ENCODE measurements at places on chromosomes 1 and 21.

DNA sequence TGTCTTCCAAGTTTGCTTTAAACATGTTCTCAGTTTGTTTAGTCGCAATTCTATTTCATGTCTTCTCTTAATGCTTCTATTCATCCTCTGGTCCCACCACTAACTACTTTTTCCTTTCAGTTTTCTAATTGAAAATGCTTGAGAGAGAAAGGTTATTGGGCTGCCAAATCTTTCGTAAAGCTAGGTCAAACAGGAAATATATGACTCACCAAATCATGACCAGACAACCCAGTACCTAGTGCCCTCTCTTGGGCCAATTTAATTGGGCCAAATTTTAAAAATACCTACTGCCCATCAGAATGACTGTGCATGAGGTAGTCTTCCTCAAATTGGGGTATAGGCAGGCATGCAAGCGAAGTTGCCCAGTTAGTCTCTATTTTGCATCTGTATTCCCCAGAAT, 295.4 kb upstream of the PBX1 start:
- no peak for DNase-seq

DNA sequence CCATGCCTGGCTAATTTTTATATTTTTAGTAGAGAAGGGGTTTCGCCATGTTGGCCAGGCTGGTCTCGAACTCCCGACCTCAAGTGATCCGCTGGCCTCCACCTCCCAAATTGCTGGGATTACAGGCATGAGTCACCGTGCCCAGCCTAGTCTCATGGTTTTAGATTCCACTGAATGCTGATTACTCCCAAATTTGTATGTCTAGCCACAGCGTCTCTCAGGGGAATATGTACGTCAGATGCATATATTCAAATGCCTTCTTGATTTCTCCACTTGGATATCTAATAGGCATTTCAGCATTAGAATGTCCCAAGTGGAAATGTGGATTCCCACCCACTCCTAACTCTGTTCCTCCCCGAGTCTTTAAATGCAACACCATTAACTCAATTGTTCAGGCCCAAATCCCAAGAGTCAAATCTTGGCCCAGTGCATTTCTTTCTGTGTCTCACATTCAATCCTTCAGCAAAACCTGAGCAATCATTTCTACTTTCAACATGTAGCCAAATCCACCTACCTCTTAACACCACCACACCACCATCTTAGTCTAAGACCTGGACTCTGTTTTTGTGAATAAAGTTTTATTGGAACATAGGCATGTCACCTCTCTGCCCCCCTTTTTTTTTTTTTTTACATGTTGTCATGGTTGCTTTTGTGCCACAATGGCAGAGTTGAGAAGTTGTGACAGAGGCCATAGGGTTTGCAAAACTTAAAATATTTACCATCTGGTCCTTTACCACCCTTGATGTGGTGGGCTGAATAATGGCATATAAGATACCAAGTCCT, 9.8 kb upstream of the CAMTA1 start:
- DNase-seq, result no peak

DNA sequence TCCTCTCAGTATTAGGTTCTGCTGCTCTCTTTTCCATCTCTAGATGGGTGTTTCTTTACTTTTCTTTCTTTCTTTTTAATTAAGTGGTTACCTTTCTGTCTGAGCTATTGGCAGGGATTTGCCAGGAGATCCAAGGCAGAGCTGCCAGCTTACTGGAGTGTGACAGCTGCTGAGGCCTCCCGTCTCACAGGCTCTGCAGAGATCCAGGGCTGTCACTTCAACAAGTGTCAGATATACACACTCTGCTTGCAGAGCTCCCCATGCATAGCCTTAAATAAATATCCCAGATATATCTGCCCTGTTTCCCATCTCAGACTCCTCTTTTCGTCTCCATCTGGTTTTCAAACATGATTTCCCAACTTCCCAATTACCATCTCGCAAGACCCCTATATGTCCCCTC, 124.3 kb downstream of the NOS1AP start:
- no peak for DNase-seq

DNA sequence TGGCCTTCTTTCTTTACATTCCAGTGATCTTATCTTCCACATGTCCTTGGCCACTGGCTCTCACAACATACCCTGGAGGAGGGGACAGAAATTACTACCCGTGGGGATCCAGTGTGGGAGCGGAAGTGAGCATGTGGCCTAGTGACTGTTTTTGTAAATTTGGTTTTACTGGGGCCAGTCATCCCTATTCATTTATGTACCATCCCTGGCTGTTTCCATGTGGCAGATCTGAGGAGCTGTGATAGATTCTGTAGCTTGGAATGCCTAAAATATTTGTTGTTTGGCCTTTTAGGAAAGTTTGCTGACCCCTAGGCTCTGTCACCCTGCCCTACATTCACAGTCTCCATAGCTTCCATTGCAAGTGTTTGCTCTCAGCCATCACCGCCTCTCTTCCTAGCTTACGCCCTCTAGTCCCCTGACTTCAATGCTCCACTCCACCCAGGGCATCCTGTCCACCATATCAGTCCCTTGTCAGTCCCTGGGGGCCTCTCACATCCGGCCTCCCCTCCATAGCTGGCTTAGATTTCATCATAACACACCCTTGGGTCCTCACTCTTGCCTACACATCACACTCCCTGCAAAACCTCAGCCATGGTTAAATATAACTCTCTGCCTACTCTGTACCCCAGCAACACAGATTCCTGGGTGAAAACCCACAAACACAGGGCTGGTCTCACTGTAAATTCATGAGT, 25.8 kb downstream of the DHCR24 start:
- DNase-seq, result no peak

- no peak for DNase-seq
Measured at GRCh38 chr1:241186716-241187115, 170.3 kb downstream of the RGS7 start.

DNA sequence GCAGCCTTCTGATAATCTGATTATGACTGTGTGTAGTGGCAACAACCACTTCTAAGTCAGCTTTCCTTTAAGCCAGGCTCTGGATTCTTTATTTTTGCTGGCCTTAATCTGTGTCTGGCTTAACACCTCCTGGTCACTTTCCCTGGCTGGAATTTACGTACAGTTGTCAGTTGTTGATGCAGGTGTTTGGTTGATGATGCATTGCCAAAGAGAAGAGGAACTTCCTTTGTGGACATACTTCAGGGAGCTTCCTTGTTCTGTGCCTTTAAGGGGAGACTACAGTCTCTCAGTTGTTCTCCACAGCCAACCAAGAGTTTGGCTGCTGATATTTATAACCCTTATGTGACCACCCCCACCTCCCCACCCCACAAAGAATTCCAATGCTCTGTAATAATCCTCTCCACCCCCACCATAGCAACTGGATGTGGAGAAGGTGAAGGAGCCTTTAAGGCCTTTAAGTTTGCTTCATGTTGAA, 96.0 kb upstream of the BMP8A start:
- no peak for DNase-seq

- no peak for DNase-seq
Measured at GRCh38 chr1:162131400-162132321, 62.2 kb downstream of the NOS1AP start.

GRCh38 chr1:198942466-198942865, 303.6 kb downstream of the PTPRC start:
- no peak for DNase-seq

- DNase-seq, result no peak
Measured at GRCh38 chr1:246254854-246255253, 252.2 kb downstream of the SMYD3 start.

DNA sequence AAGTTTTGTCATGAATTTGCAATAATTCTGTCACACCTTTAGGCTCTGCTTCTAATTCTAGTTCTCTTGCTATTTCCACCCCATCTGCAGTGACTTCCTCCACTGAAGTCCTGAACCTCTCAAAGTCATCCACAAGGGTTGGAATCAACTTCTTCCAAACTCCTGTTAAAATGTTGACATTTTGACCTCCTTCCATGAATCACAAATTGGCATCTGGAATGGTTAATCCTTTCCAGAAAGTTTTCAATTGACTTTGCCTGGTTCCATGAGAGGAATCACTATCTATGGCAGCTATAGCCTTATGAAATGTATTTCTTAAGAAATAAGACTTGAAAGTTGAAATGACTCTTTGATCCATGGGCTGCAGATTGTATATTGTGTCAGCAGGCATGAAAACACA, 19.7 kb upstream of the SFT2D2 start:
- DNase-seq, result no peak

- no peak for DNase-seq
Measured at GRCh38 chr1:34163792-34164731, 968 bp downstream of the CSMD2 start.

DNA sequence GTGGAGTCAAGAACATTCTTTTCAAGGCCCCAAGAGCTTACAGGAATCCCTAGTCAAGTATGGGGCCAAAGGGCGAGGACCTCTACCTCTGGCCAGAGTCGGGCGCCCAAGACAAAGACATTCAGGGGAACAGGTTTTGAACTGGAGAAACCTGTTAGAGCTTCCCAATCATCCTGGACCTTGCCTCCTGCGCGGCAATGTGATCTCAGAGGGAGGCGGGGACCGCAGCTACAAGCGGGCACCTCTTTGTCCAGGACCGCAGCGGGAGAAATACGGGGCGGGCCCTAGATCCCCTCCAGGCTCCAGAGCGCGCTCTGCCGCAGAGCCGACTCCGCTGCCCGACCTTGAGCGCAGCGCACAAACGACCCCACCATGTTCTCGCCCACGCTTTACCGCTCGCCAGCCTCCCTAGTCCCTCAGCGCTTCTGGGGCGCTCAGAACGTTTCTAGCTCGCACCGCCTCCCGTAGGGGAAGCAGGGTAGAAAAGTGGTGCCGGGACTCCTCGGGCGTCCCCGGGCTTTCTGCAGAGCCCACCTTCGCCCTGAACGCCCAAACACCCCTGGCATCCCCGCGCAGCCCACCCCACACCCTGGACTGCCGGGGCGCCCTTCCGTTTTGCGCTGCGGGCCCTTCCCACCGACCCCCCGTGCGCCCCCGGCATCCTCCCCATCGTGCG, 28.1 kb downstream of the RABIF start:
- no peak for DNase-seq

DNA sequence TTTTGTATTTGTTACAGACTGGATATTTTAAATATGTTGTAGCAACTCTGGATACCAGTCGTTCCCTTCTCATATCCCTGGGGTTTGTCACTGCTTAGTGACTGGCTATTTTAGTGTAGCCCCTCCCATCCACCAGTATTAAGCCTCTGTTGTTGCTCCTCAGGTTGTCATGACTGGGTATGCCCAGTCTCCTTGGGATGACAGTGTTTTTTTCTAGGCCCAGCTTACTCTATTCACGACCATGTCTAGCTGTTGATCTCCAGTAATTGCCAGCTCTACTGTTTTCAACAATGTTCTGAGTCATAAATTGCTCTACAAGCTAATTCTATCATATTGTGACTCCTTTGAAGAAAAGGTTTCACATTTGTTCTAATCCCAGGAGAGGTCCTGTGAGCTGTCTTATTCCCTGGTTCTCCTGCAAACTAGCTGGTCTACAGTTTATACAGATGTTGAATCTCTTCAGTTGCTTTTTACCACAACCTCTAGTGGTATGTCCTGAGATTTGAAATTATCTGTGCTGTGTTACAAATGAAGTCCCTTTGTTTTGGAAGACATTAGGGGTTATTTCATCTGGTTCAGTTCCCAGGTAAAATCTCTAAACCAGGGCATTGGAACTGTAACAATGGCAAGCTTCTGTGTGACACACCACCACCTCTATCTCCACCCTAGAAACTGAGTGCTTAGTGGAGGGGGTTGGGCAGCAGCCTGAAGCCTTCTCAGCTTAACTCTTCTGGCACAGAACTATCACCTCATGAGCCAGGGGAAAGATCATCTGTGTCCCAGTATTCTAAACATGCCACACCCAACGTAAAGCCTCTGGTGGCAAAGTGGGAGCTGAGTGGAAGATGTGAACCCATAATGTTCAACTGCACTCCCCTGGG, 124.6 kb downstream of the TRIM33 start:
- DNase-seq, result no peak

DNA sequence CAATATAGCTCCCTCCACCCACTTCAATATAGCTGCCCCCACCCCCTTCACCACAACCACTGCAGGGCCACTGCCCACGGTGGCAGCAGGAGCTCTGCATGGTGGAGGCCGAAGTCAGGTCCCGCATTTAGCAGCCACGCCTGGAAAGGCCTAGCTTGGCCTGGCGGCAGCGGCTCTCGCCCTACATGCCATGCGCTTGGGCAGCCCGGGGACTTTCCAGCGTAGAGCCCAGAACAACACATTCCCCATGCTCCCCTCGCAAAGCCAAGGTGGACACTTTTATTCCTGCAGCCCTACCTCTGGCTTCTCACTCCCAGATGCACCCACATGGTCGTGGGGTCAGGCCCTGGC, 37.1 kb downstream of the LHX4 start:
- no peak for DNase-seq

- DNase-seq, result no peak
Measured at GRCh38 chr21:45035477-45035848, 38.9 kb upstream of the ADARB1 start.

DNA sequence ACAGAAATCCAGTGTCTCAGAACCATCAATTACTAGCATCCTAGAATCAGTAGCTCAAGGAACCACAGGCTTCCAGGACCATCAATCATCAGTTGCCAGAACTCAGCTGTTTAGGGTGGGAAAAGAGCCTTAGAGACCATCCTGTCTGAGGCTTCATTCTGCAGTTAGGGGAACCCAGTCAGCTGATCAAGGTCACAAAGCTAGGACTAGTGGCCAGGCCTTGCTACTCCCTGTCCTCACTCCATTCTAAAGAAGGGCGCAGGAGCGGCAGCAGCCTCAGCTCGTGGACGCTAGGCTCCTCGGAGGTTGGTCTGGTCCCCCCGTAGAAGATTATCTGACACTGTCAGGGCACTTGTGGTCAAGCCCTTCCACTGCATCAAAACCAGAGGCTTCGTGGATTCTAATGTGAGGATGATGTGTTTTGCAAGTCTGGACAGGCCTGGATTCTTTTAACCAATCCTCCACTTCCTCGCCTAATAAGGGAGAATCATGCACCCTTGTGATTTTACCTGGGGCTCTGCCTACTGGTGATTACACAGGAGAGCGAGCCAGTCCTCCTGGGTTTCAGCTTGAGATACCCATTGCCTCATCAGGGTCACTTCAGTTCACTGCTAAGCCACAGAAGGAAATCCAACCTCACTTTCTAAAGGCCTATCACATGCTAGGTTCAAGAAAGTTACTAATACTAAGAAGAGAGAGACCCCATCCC, 41.7 kb upstream of the IFFO2 start:
- DNase-seq, result no peak

DNA sequence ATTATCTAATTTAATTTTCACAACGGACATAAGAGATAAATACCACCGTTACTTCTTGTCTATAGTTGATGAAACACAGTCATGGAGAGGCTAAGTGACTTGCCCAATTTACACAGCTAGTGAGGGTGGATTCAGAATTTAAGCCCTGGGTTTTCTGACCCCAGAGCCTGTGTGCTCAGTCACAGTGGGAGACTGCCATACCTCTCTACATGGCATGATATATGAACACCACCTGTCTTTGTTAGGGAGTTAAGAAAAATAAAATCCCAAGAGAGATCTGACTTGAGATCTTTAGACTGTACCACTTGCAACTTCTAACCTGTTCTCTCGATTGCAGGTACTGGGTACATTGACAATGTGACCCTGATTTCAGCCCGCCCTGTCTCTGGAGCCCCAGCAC, 40.3 kb downstream of the LAMC2 start:
- DNase-seq, result no peak

GRCh38 chr1:183033205-183033604, 10.0 kb downstream of the LAMC1 start:
- DNase-seq, result no peak
